Heart right ventricle (tissue), 16 donors: ENCODE measurements at places on chromosomes 7 and 10. TPM values are rescaled to one million over a fixed set of nuclear protein-coding genes. Genes with fewer than 3 reads are reported as not detected.

GRCh38 chr7:16915405-16915804 lies 33.6 kb upstream of the AGR3 start:
- no peak for DNase-seq

SEM1 gene
- total RNA-seq = 46.4 TPM

DNA sequence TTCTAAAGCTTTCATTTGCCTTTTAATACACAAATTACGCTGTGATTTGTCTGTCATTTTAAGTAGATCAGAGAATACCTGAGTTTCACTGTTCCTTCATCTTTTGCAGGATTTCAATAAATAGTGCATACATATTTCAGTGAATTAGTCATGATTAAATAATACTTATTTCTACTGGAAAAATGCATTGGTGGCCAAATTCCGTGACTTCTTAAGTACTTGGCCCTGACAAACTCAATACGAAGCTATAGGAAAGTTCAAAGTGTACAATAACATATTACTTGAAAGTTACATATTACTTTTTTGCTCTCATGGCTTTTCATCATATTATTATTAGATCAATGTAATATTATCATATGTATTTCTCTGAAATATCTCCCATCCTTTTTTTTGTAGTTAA lies 16.1 kb upstream of the PLXDC2 start:
- DNase-seq = no peak

GRCh38 chr7:2403014-2403717 lies at the start of gene CHST12:
TSS of gene CHST12 (plus strand) at chr7:2403611. CDS start at chr7:2432640, 29,029 bp downstream.
- DNase-seq = peak; percentile 94

- no peak for DNase-seq
Observed at GRCh38 chr7:134476044-134476443, 17.1 kb upstream of the AKR1B1 start.

DNA sequence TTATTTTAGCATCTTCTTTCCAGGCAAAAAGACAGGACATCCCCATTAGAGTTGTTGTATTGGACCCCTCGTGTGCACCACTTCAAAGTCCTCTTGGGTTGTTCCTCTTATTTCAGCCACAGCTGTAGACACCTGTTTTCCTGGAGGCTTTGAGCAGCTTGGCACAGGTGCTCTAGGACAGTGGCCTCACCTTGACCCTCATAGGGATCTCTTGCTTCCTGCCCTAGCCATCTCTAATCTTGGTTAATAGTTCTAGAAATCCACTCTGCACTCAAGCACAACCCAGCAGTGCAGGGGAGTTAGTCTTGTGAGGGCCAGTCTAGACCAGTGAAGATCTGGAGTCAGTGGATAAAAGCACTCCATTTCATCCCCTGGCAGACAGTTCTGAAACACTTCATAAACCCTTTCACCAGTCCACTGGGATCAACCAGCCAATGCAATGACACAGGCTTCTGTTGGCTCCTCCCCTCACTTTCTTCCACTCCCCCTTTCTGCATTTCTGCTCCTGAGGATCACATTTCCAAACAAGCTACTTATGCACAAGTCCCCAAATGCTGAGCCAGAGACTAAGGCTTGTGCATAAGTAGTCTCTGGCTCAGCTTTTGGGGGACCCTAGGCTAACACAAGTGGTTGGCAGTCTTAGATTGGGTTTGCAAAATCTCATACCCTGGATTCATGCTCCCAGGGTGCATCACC lies 131.5 kb upstream of the LAMB4 start:
- DNase-seq = no peak

DNA sequence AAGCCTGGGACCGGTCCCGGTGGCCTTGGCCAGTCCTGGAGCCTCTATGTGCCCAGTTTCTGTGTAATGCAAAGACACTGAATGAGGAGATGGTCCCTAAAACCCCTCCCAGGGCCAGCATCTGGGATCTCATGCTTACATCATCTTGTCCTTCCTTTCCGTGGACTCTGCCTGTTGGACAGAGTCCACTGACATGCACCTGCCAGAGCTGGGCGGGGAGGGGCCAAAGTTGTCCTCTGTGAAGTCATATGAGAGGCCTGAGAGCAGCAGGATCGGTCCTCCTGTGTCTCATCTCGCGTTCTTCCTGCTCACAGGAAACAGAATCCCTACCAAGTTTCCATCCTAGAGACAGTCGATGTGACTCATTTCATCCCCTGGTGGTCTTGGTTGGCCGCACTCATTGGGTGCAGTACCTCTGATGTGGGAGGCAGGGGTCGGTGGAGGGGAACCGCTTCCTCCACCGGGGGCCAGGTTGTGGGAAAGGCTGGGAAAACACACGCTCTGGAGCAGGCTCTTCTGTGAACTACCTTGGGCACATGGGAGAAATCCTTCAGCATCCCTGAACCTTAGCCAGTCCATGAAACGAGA lies 389.6 kb upstream of the PODXL start:
- DNase-seq = no peak

DNA sequence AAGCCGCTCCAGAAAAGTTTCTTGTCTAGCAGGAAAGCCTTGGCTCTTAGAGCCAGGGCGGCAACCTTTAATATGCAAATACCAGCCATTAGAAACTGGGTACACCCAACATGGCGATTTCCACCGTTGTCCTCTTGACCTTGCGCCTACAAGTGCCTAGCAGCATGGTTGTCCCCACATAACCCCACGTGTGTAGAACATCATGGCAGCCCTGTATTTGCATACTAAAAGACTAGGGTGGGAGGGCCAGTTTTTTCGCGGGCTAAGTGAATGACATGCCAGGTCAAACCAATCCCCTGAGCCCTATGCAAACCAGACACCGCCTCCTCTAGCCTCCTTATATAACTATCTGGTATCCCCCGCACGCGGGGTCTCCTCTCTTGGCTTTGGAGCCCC lies 58.4 kb upstream of the FZD8 start:
- no peak for DNase-seq

- peak; percentile 91 for DNase-seq
Observed at GRCh38 chr10:6144406-6145165, 55.8 kb downstream of the RBM17 start.

DNA sequence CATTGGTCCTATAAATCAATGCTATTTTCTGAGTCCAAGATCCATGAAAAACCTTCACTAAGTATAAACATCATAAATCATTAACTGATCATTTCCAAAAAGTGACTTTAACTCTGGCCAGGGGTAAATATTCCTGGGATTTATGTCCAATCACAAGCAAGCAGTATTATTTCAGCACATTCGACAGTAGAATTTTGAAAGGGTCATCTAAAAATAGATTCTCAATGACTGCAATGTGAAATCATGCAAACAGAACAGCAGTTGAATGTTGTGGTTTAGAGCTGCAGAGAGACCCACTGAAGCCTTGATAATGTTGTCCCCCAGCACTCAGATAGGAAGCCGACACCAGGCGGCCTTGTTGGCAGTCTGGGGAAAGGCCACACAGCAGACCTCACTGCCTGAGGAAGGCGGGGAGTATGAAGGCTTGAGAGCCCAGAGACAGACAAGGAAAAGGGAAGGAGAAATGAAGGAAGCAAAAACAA lies 38.1 kb downstream of the FAM107B start:
- DNase-seq = peak; percentile 39

DNA sequence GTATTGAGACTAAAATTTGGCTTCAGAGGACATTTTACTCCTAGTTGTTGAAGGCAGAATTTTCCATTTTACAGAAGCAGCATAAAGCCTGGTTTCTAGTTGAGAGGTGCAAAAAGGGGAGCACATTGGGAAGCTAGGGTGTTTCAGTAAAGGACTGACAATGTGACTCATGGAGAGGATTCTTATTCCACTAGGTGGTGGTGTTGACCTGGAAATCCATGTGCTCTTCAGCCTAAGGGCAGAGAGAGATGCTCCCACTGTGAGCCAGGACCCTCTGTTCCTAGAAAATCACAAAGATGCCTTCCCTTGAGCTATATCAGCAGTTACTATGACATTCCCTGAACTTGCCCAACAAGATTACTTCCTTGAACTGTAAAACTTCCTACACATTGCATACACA lies 687.8 kb downstream of the IPMK start:
- no peak for DNase-seq

DNA sequence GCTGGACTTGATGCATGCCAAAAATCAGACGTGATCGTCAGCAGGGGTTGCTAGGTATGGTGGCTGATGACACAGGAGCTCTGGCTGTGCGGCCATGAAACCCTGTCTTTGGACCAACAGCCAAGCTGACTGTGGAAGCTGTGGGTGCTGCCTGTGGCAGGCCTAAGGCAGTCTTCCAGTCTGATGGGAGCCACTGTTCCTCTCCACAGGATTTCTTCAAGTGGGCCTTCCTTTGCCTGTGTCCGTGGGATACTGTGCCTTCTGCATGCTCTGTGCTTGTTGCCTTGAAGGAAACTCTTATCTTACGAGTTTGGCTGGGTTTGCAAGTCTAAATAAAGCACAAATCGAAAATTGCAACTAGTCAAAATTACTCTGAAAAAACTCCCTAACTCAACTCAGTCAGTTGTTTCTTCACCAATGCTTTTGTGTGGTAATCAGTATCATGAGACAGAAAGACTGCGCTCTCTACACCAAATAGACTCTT lies 101.9 kb upstream of the PDLIM1 start:
- no peak for DNase-seq

- peak; percentile 39 for DNase-seq
Observed at GRCh38 chr7:98283127-98283886, 1.8 kb downstream of the BRI3 start.

DNA sequence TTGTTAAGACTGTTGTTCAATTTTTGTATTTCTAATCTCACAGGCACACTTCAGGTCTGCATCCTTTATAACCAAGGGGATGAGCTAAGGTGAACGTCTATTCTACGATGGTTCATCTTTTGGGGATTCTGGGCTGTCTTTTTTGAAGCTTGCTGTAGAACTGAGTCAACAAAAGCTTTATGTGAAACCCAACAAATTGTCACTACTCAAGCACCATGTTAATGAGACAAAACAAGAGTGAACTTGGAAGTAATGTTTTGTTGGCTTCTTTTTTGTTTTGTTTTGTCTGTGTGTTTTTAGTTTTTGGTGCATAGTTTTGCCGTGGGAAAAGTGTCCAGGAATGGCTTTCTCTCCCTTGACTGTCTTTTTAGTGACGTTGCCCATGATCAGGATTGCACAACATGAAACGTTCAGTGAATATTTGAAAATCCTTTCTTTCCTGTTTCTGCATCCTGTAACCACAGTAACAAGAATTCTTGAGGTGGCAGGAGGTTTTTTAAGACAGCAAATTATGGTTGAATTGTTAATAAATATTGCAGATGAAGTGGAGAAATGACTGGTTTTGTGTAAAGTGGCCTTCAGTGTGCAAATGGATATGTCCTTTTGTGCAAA lies 65.6 kb downstream of the WIPF3 start:
- DNase-seq = no peak

GRCh38 chr7:159036916-159037605 lies 107.6 kb downstream of the VIPR2 start:
- no peak for DNase-seq

- DNase-seq = no peak
Observed at GRCh38 chr10:14311206-14311957, 19.3 kb downstream of the FRMD4A start.

CYP2C19 gene
- total RNA-seq = not detected

- no peak for DNase-seq
Observed at GRCh38 chr7:77791336-77791735, 6.9 kb downstream of the TMEM60 start.

DNA sequence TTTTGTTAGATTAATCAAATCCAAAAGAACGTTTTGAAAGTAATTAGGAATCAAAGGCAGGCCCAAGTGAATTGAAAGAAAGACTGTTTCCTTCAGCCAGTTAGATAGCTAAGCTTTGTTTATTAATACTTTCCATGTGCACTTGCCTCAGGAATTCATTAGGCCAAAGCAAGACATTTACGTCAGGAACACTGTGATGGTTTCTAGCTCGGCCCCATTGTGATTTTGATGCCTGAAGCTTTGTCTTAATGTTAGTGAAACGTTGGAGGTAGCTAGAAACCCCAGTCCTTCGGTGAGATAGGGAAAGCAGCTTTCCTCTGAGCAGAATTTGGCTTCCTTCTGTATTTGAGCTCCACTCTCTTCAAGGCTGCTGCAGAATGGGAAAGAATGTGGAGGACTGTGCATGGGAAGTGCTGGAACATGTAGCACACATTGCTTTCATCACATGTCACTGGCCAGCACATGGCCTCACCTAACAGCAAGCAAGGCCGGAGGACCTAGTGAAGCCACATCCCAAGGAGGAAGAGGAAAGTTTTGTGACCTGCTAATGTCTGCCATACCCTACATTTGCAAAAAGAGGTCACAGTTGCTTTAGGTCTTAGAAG lies 64.1 kb downstream of the PCGF5 start:
- DNase-seq = no peak

DNA sequence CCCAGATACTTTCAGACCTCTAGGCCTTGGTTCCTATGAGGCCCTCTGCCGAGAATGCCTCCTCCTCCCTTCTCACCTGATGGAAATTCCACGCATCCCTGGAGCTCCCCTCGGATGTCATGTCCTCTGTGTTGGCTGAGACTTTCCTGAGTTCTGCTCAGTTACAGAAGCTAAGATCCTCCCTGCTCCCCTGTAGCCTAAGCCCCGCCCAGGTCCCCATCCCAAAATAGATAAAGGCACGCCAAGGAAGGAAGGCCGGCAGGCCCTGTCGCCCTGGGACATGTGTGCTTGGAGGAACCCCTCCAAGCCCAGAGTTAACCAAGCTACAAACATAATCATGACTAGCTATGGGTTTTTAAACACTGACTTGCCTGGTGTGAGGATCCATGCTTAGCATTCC lies 123.5 kb downstream of the SORBS1 start:
- DNase-seq = peak; percentile 66

DNA sequence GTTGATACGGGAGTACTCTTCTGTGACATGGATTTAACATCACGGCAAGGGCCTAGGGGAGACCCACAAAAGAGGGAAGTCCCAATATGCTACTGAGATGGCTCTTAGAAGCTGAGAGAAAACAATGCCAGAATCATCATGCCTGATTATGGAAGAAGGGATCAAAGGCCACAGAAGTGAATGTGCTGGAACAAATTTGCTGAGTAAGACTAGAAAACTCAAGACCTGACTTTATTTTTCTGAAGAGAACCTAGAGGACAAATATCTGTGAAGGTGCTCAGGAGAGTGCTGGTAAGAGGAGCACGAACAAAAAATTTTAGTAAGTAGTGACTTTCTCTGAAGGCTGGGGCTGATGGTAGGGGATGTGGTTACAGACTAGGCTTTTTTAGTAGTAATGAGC lies 277.0 kb downstream of the ZEB1 start:
- DNase-seq = no peak

- DNase-seq = peak; percentile 51
Observed at GRCh38 chr10:34739915-34740314, 75.2 kb downstream of the PARD3 start.

CREB5 gene
- total RNA-seq = 21.3 TPM
